ENCODE measurements at places on chromosomes 16 and 17. TPM values are rescaled to one million over a fixed set of nuclear protein-coding genes. Genes with fewer than 3 reads are reported as not detected.
A peak's percentile ranks its signal among the peaks of the same experiment; 100 is the strongest.

- no peaks in the 10 kb centered on the region for H3K27me3 ChIP-seq
- DNase-seq: no peak
- peaks cover 3% of the 10 kb centered on the region for H3K36me3 ChIP-seq
- H3K4me3 ChIP-seq: no peak overlapping the region
Observed at GRCh38 chr16:13936596-13937081, 16.7 kb downstream of the ERCC4 start.

GRCh38 chr17:10041287-10041612 is 136.2 kb upstream of the RCVRN start:
- no peaks in the 10 kb centered on the region for H3K4me1 ChIP-seq
- no peak overlapping the region for H3K27ac ChIP-seq
- no peaks in the 10 kb centered on the region for H3K27me3 ChIP-seq
- no peak overlapping the region for H3K4me3 ChIP-seq
- DNase-seq: no peak

- peak overlapping the region; percentile 71 for H3K27ac ChIP-seq
- peaks cover 21% of the 10 kb centered on the region for H3K4me1 ChIP-seq
- no peaks in the 10 kb centered on the region for H3K27me3 ChIP-seq
- peak; percentile 51 for DNase-seq
Observed at GRCh38 chr16:28974007-28974436, 556 bp upstream of the SPNS1 start.

- peaks cover 36% of the 10 kb centered on the region for H3K4me1 ChIP-seq
- no peaks in the 10 kb centered on the region for H3K36me3 ChIP-seq
- no peak for DNase-seq
- peak overlapping the region; percentile 33 for H3K27ac ChIP-seq
- no peaks in the 10 kb centered on the region for H3K27me3 ChIP-seq
Observed at GRCh38 chr16:83814659-83814985, 6.8 kb downstream of the HSBP1 start.

GRCh38 chr17:51617986-51618385 is 357.6 kb downstream of the UTP18 start:
- no peak overlapping the region for H3K27ac ChIP-seq
- H3K4me1 ChIP-seq: no peaks in the 10 kb centered on the region
- H3K4me3 ChIP-seq: no peak overlapping the region
- H3K27me3 ChIP-seq: no peaks in the 10 kb centered on the region
- H3K36me3 ChIP-seq: no peaks in the 10 kb centered on the region

- H3K27me3 ChIP-seq: no peaks in the 10 kb centered on the region
- no peak overlapping the region for H3K27ac ChIP-seq
- no peak for DNase-seq
- H3K4me3 ChIP-seq: peak overlapping the region; percentile 39
- no peaks in the 10 kb centered on the region for H3K4me1 ChIP-seq
Observed at GRCh38 chr17:3475251-3475685, 529 bp upstream of the ASPA start.

DNA sequence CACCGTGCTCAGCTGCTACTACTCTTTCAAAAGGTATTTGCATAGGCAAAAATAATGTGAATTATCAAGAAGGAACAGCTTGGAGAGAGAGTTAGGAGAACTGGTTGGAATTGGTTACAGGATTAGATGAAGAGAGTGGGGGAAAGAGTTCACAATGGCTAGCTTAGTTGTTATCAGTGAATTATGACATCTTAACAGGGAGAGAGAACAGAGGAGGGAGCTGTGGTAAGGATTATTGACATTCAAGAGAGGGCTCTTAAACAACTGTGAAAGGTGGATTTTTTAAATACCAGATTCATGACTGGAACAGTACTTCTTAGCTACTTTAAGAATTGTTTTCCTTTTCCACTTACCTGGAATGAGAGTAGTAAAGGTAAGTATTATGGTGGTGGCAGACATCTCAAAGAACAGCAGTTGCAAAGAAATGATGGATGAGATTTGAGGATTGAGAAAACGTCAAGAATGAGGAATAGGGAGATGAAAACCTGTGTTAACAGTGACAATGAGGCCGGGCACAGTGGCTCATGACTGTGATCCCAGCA is 43.9 kb upstream of the SLC5A11 start:
- H3K4me1 ChIP-seq: no peaks in the 10 kb centered on the region
- DNase-seq: no peak
- no peak overlapping the region for H3K4me3 ChIP-seq
- H3K36me3 ChIP-seq: peaks cover 100% of the 10 kb centered on the region
- H3K27ac ChIP-seq: no peak overlapping the region

DNA sequence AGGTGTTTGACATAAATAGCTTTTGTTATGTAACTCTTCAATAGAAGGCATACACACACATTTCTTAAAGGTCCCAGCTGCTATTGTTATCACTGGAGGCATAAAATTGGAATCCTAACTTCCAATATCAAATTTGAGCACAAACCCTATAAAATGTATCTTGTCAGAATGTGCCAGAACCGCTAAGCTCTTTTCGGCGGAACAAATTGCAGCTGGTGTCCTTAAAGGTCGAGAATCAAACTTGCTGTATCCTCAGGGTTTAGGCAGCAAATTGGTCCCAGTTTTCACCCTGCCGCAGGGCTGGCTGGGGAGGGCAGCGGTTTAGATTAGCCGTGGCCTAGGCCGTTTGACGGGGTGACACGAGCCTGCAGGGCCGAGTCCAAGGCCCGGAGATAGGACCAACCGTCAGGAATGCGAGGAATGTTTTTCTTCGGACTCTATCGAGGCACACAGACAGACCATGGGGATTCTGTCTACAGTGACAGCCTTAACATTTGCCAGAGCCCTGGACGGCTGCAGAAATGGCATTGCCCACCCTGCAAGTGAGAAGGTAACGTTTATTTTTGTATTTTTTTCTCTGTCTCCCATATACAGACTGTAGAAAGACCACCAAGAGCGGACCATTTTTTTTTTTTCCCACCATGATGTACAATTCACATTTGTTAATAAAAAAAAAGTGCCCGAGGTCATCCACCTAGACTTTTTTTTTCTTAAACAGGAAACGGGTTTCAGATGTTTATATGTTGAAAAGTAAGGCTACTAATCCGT is 297.1 kb downstream of the IRF8 start:
- no peak for DNase-seq
- H3K4me3 ChIP-seq: no peak overlapping the region
- H3K36me3 ChIP-seq: no peaks in the 10 kb centered on the region
- H3K4me1 ChIP-seq: no peaks in the 10 kb centered on the region

GRCh38 chr16:74623839-74624235 is 16.9 kb upstream of the GLG1 start:
- H3K4me3 ChIP-seq: no peak overlapping the region
- H3K36me3 ChIP-seq: peaks cover 74% of the 10 kb centered on the region
- H3K27ac ChIP-seq: no peak overlapping the region
- no peak for DNase-seq

DNA sequence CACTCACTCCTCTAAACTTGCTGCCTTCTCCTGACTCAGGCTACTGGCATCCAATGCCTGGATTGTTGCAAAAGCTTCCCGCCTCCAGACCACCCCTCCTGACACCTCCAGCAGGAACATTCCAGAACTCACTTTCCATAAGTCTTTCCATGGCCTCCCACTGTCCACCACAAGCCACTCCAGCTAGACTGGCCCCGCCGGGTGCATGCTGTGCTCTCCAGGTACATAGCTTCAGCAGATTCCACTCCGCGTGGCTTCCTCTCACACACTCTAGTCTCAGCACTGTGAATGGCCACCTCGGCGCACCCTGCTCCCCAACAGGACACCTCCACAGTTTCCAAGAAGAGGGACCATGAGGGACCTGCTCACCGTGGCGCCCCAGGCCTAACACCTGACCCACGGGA is 25.9 kb upstream of the FAAP100 start:
- peaks cover 42% of the 10 kb centered on the region for H3K4me1 ChIP-seq
- DNase-seq: no peak
- H3K36me3 ChIP-seq: no peaks in the 10 kb centered on the region
- no peak overlapping the region for H3K27ac ChIP-seq
- H3K27me3 ChIP-seq: no peaks in the 10 kb centered on the region
- H3K4me3 ChIP-seq: no peak overlapping the region

GRCh38 chr17:77366558-77367245 is 225.9 kb downstream of the SEC14L1 start:
- H3K27me3 ChIP-seq: no peaks in the 10 kb centered on the region
- H3K4me1 ChIP-seq: peaks cover 76% of the 10 kb centered on the region
- DNase-seq: no peak
- H3K4me3 ChIP-seq: no peak overlapping the region
- H3K27ac ChIP-seq: peak overlapping the region; percentile 71

DNA sequence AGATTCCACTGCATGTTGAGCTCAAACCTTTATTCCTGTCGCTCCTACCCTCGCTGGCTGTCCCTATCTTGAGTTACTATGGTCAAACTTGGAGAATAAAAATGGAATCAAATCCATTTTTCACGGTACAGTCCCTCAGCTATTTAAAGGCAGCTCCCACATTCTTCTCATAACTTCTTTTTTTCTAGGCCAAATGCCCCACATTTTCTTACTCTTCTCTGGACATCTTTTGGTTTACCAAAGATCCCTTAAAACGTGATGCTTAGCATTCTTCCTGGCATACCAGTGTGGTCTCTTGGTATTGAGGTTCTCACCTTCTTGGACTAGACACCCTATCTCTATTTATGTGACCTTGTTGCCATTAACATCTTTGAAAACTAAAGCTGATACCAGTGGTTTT is 48.3 kb upstream of the MAF start:
- H3K36me3 ChIP-seq: no peaks in the 10 kb centered on the region
- no peaks in the 10 kb centered on the region for H3K4me1 ChIP-seq
- no peak overlapping the region for H3K4me3 ChIP-seq
- DNase-seq: no peak

DNA sequence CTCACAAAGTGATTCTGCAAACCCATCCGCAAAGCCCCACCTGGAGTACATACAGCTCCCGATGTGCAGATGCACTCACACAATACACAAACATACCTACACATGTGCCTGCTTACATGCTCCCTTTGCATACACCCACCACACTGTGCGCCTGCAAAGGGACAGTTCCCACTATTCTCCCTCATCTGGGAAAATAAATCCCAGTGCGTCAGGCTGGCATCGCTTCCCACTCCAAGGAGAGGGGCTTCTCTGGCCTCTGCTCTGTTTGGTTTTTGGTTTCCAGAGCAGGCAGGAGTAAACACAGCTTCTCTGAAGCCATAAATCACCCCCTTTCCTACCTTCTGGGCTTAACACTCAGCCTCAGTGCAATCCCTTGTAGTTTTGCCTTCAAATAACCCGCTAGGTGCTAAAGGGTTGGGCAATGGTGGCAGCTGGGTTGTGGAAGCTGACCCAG is 14.7 kb downstream of the HOXB4 start:
- no peak for DNase-seq
- H3K27me3 ChIP-seq: peaks cover 94% of the 10 kb centered on the region
- no peaks in the 10 kb centered on the region for H3K36me3 ChIP-seq
- H3K4me3 ChIP-seq: no peak overlapping the region
- no peak overlapping the region for H3K27ac ChIP-seq

GRCh38 chr16:85285681-85286065 is 173.4 kb upstream of the CIBAR2 start:
- H3K27ac ChIP-seq: peak overlapping the region; percentile 36
- no peaks in the 10 kb centered on the region for H3K36me3 ChIP-seq
- no peak overlapping the region for H3K4me3 ChIP-seq
- peaks cover 28% of the 10 kb centered on the region for H3K4me1 ChIP-seq
- no peaks in the 10 kb centered on the region for H3K27me3 ChIP-seq

DNA sequence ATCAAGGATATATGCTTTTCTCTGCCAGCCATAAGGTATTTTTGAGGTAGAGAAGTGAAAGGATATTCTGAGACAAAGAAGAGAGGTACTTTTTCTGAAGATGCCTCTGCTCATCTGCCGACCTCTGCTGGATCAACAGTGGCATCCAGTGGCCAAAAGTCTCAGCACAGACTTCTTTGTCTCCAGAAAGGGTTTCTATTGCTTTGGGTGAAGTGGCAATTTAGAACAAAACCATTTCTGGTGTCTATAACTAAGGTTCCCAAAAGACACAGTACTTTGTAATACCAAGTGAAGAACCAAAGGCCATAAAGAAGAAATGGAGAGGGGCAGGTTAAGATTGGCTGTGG is 155.2 kb upstream of the C17orf78 start:
- H3K4me3 ChIP-seq: no peak overlapping the region
- H3K4me1 ChIP-seq: no peaks in the 10 kb centered on the region
- H3K27ac ChIP-seq: no peak overlapping the region

DNA sequence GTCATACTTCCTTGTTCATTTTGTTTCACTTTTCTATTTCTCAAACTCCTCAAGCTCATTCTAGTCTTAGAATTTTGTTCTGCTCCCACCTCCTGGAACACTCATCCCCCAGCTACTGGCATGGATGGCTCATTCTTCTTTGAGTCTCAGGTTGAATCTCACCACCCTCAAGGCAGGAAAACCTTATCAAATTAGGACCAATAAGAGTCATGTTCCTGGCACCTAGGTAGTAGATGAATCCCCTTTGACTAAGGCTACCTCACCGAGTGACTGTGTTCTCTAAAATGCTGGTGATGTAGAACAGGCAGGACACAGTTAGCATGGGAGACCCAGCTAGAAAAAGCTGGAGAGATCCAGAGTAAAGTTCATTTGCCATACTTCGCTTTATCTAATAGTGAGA is 1050.8 kb upstream of the EEF2KMT start:
- no peak overlapping the region for H3K27ac ChIP-seq
- H3K4me3 ChIP-seq: no peak overlapping the region
- DNase-seq: no peak
- H3K36me3 ChIP-seq: no peaks in the 10 kb centered on the region
- H3K27me3 ChIP-seq: no peaks in the 10 kb centered on the region

- H3K27ac ChIP-seq: no peak overlapping the region
- DNase-seq: no peak
Observed at GRCh38 chr16:85929259-85929721, 30.3 kb downstream of the IRF8 start.

GRCh38 chr17:81687770-81688541 is 4.1 kb downstream of the HGS start:
- peaks cover 18% of the 10 kb centered on the region for H3K4me1 ChIP-seq
- no peak for DNase-seq
- no peak overlapping the region for H3K27ac ChIP-seq
- no peak overlapping the region for H3K4me3 ChIP-seq
- no peaks in the 10 kb centered on the region for H3K27me3 ChIP-seq

GRCh38 chr17:52106638-52107261 is 51.8 kb downstream of the CA10 start:
- no peak overlapping the region for H3K27ac ChIP-seq
- H3K27me3 ChIP-seq: no peaks in the 10 kb centered on the region
- H3K4me3 ChIP-seq: no peak overlapping the region
- H3K36me3 ChIP-seq: no peaks in the 10 kb centered on the region
- H3K4me1 ChIP-seq: no peaks in the 10 kb centered on the region
- peak; percentile 8 for DNase-seq

LRRC3C gene
- polyA plus RNA-seq: not detected

ABCA6 gene
- polyA plus RNA-seq: 7.0 TPM

EPX gene
- polyA plus RNA-seq: not detected

KRT36 gene
- not detected for polyA plus RNA-seq

TBC1D28 gene
- not detected for polyA plus RNA-seq

PSMD11 gene
- 78.9 TPM for polyA plus RNA-seq

KCNH6 gene
- not detected for polyA plus RNA-seq

ATP2C2 gene
- not detected for polyA plus RNA-seq

SLC25A19 gene
- 23.2 TPM for polyA plus RNA-seq

METRNL gene
- 134 TPM for polyA plus RNA-seq

RASL10B gene
- 3.9 TPM for polyA plus RNA-seq

ZNF75A gene
- 9.1 TPM for polyA plus RNA-seq

Measured in heart right ventricle (tissue), 16 donors.